ENCODE measurements at places on chromosomes 16 and 17. TPM values are rescaled to one million over a fixed set of nuclear protein-coding genes. Genes with fewer than 3 reads are reported as not detected.
A peak's percentile ranks its signal among the peaks of the same experiment; 100 is the strongest.

DNA sequence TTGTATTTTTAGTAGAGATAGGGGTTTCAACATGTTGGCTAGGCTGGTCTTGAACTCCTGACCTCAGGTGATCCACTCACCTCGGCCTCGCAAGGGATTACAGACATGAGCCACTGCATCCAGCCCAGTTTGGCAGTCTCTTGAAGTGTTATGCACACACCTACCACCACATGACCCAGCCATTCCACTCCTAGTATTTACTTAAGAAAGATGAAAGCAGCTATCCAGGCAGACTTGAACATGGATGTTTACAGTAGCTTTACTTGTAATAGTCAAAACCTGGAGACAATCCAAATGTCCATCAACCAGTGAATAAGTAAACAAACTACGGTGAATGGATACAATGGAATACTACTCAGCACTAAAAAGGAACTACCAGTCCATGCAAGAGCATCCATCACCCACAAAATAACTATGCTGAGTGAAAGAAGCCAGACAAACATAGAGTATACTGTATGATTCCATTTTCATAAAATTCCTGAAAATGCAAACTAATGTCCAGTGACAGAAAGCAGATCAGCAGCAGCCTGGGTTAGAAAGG, 37.8 kb upstream of the RASD1 start:
- DNase-seq, result peak; percentile 53

DNA sequence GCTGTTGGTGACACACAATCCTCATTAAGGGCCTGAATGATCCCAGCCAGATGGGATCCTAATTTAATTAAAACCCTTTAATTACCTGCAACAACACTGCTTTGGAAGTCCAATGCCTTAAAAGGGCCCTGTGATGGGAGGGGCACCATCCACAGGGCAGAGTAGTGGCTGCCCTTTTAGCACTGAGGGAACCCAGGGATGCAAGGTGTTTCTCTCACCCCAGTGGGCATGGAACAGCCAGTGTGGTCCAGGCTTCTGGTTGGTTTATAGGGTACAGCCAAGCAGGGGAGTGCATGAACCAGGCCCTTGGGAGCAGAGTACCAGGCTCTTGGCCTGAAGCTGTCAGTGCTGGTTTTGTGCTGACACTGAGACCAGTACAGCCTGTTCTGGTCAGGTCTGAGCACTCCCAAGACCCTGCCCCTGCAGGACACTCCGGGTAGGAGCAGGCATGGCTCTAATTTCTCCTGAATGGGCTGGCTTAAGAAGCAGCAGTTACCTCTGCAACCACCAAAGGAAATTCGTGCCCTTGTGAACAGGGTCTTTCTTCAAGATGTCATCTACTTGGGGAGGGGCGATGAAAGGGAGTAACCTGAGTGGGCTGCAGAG, 9.9 kb downstream of the NXPH3 start:
- no peak for DNase-seq

GRCh38 chr17:60630352-60630751, 30.4 kb downstream of the PPM1D start:
- no peak for DNase-seq

- DNase-seq, result peak; percentile 57
Observed at GRCh38 chr16:74309789-74310781, 13.5 kb downstream of the PSMD7 start.

GRCh38 chr17:4973256-4974114, 5.9 kb upstream of the SPAG7 start:
- DNase-seq, result no peak

DNA sequence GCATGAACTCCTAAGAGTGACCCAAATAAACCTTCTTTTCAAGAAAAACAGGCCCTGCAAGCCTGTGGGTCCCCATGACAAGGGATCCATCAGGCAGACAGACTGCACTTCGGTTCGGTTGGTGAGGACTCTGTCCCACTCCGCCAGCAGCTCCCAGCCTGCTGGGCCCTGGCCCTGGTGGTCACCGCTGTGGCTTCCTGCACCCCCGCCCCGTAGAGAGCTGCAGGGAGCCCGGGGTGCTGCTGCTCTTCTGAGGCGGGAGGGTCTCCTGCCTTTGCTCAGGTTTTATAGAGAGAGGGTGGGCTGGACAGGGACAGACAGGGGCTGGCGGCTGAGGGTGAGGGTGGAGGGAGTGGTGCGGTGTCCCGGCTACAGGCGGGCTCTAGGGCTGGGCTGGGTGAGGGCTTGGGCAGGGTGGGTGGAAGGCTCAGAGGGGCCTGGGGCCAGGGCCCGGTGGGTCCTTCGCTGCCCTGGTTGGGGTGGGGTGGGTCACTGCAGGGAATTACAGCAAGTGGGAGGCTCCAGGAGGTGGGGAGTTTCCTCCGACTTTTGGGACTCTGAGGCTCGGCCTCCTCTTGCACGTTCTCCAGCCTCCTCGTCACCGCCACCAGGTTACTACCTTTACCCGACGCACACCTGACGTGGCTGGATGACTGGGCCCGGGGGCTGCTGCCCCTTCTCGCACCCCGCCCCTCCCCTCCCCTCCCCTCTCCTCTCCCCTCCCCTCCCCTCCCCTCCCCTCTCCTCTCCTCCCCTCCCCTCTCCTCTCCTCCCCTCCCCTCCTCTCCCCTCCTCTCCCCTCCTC, 90.2 kb upstream of the CBX4 start:
- no peak for DNase-seq

GRCh38 chr17:22233382-22233781, 541.1 kb downstream of the KCNJ18 start:
- DNase-seq, result no peak

DNA sequence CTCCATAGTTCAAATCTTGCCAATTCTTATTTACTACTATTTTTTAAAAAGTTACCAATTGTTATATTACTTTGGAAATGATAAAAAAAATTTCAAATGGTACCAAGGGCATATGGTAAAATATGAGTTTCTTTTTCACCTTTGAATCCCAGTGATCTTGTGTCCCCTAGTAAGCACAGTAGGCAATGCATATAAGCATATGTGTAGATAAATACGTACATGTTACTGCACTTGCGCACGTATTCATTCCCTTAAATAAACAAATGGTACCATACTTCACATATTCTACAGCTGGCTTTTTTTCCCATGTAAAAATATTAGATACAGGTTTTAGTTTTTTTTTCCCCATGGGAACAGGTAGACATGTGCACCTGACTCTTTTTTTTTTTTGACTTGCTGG, 27.6 kb downstream of the HEATR9 start:
- no peak for DNase-seq

DNA sequence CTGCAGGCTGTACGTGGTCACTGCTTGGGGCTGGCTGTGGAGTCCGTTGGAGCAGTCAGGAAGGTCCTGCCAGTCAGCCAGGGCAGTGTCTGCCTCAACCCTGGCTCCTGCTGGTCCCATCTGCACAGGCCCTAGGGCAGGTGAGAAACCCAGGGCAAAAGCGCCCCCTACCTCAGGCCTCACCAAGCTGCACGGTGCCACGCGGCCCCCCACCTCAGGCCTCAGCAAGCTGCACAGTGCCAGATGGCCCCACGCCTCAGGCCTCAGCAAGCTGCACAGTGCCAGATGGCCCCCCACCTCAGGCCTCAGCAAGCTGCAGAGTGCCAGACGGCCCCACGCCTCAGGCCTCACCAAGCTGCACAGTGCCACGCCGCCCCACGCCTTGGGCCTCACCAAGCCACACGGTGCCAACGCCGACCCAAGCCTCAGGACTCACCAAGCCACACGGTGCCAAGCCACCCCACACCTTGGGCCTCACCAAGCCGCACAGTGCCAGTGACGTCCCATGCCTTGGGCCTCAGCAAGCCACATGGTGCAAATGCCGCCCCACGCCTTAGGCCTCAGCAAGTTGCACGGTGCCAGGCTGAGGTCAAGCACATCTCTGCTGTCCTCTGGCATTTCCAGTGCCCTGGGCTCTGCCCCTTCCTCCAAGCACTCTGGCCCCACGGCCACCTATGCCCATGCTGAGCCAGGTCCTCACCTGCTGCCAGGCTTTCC, 5.5 kb downstream of the TMEM204 start:
- DNase-seq, result no peak

DNA sequence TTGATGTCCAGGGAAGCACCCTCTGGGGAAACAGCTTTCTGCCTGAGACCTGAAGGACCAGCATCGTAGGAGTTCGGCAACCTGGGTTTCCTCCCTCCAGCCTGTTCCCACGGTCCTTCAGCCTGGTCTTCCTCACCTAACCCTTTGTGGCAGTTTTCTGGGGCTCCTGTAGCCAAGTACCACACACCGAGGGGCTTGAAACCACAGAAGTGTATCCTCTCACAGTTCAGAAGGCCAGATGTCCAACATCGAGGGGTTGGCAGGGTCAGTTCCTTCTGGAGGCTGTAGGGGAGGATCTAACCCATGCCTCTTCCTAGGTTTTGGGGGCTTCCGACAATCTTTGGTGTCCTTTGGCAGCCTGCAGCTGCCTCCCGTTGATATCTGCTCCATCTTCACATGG, 381.0 kb upstream of the TNRC6C start:
- no peak for DNase-seq

DNA sequence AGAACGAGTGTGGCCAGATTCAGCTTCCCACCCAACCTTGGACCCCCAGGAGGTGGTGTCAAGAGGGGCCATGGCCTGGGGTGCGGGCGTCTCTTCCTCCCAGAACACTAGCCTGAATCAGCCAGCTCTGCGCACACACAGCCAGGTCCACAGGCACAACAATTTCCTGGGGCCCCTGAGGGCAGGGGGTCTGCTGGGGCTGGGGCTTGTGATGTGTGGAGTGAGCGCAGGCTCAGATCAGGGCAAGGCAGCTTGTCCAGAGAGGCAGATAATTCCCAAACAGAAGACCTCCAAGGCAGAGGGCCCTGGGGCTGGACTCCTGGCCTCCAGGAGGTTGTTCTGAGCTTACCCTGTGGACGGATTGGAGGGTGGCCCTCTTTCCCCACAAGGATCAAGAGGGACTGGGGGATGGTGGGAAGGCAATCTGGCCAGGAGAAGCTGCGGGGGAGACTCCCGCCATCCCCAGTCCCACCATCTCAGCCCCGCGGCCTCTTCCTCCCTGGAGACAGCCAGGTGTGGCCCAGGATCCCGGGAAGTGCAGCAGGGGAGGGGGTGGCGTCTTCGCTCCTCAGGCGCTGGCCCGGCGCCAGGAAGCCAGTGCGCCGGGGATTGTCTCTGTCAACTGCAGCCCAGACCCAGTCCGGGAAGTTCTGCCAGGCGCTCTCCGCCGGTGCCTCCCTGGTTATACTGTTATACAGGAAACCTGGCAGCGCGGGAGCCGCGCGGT, 52.0 kb upstream of the AMZ2 start:
- DNase-seq, result no peak

The UNC119 gene
- 21.9 TPM for total RNA-seq

The SMTNL2 gene
- not detected for total RNA-seq

The P2RX1 gene
- not detected for total RNA-seq

The ZMYND15 gene
- total RNA-seq, result 0.38 TPM

The KRTAP4-4 gene
- total RNA-seq, result not detected

All from bronchial epithelial cell (primary cell).